ENCODE measurements at places on chromosomes 5 and 9. TPM values are rescaled to one million over a fixed set of nuclear protein-coding genes. Genes with fewer than 3 reads are reported as not detected.

The CLIC3 gene
- total RNA-seq: not detected

The SETX gene
- total RNA-seq: 49.7 TPM

The IFNA21 gene
- total RNA-seq: not detected

The ANXA1 gene
- total RNA-seq: 223 TPM

The JAK2 gene
- total RNA-seq: 22.3 TPM

The PCDHA4 gene
- total RNA-seq: not detected

GRCh38 chr5:420632-421286 is 22.2 kb upstream of the EXOC3 start:
- no peaks in the 10 kb centered on the region for H3K4me1 ChIP-seq
- no peaks in the 10 kb centered on the region for H3K36me3 ChIP-seq
- DNase-seq: no peak
- H3K27me3 ChIP-seq: no peaks in the 10 kb centered on the region
- H3K4me3 ChIP-seq: no peak overlapping the region

GRCh38 chr9:70805949-70806348 is 315.5 kb downstream of the TRPM3 start:
- no peaks in the 10 kb centered on the region for H3K4me1 ChIP-seq
- no peak overlapping the region for H3K27ac ChIP-seq
- H3K27me3 ChIP-seq: no peaks in the 10 kb centered on the region
- H3K36me3 ChIP-seq: no peaks in the 10 kb centered on the region
- DNase-seq: no peak

- H3K27me3 ChIP-seq: no peaks in the 10 kb centered on the region
- no peak overlapping the region for H3K27ac ChIP-seq
- H3K4me1 ChIP-seq: no peaks in the 10 kb centered on the region
Observed at GRCh38 chr9:18127499-18127875, 346.5 kb upstream of the ADAMTSL1 start.

DNA sequence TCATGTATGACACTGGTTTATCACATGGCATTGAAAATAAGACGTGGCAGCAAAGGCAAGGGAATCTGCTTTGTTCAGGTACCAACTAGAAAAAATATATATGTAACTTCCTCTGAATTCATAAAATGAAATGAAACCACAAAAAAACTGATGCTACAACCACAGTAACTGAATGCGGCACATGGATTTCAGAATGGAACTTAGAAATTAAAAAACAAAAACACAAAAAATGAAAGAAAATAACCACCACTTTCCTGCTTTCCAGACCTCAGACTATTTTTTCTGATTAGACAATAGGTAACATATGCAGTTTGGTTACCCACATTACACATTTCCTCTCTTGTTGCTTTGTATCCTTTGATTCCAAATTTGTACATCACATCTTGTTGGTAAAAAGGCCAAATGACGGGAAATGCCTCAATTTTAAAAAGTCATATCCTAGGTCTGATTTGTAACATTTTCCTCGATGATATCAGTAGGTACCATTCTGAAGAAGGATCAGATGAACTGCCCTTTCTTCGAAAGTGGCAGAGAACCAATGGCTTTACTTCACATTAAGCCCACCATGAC is 18.1 kb upstream of the PDCL start:
- no peaks in the 10 kb centered on the region for H3K4me1 ChIP-seq
- no peak overlapping the region for H3K4me3 ChIP-seq
- H3K27me3 ChIP-seq: no peaks in the 10 kb centered on the region

DNA sequence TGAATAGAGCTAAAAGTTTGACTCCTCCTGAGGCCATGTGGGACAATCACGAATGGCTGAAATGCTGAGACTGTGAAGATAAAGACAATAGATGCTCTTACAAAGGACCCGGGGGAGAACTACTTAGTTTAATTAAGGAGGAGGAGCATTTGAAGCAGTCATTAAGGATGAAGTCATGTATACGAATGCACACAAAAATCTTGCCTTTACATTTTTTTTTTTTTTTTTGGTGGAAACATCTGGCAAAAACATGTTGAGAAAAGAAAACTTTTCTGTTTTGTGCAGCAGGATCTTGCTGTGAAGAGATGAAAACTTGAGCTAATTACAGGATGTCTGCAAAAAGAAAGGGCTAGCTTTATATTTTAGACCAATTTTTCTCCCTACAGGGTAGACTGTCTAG is 42.3 kb upstream of the NR3C1 start:
- H3K27me3 ChIP-seq: no peaks in the 10 kb centered on the region
- H3K36me3 ChIP-seq: no peaks in the 10 kb centered on the region
- no peaks in the 10 kb centered on the region for H3K4me1 ChIP-seq
- no peak for DNase-seq
- H3K4me3 ChIP-seq: no peak overlapping the region
- H3K27ac ChIP-seq: no peak overlapping the region

GRCh38 chr5:36763454-36763853 is 113.1 kb upstream of the NIPBL start:
- no peak overlapping the region for H3K27ac ChIP-seq
- no peaks in the 10 kb centered on the region for H3K27me3 ChIP-seq
- H3K4me1 ChIP-seq: no peaks in the 10 kb centered on the region
- no peaks in the 10 kb centered on the region for H3K36me3 ChIP-seq
- no peak overlapping the region for H3K4me3 ChIP-seq

- H3K27me3 ChIP-seq: no peaks in the 10 kb centered on the region
- H3K27ac ChIP-seq: no peak overlapping the region
- H3K36me3 ChIP-seq: no peaks in the 10 kb centered on the region
Observed at GRCh38 chr5:41906151-41906550, 2.0 kb downstream of the RIMOC1 start.

DNA sequence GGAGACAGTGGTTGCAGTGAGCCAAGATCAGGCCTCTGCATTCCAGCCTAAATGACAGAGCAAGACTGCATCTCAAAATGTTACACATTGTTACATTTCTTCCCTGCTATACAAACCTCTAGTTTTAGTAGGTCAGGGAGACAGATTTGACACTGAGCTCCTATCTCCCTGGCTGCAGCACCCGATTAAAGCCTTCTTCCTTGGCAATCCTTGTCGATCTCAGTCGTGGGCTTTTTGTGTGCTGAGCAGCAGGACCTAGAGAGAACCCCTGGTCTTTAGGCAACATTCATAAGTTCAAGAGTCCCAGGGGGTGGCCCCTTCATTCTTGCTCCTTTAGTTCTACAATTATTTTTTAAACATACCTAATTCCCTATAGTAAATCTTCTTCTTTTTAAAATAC is 13.0 kb downstream of the SERINC5 start:
- H3K4me3 ChIP-seq: no peak overlapping the region
- H3K4me1 ChIP-seq: no peaks in the 10 kb centered on the region
- no peaks in the 10 kb centered on the region for H3K27me3 ChIP-seq

DNA sequence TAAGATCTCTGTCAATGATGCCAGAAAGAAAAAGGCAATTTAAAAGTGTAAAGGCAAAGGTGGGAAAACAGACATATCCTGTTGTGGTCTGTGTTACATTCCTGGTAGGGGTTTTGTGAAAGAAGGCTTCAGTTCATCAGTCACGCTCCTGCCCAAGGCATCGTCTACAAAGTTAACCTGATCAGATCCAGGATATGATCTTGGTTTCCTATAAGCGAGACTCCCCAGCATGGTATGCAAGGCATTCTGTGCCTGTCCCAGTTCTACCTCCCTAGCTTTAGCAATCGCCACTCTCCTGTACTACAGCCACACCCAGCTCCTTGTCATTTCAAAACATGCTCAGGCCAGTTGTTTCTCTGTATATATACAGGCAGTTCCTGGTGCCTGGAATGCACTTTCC is 58.0 kb upstream of the PTPN3 start:
- H3K4me1 ChIP-seq: no peaks in the 10 kb centered on the region
- H3K27me3 ChIP-seq: no peaks in the 10 kb centered on the region
- no peaks in the 10 kb centered on the region for H3K36me3 ChIP-seq
- no peak for DNase-seq
- no peak overlapping the region for H3K4me3 ChIP-seq

DNA sequence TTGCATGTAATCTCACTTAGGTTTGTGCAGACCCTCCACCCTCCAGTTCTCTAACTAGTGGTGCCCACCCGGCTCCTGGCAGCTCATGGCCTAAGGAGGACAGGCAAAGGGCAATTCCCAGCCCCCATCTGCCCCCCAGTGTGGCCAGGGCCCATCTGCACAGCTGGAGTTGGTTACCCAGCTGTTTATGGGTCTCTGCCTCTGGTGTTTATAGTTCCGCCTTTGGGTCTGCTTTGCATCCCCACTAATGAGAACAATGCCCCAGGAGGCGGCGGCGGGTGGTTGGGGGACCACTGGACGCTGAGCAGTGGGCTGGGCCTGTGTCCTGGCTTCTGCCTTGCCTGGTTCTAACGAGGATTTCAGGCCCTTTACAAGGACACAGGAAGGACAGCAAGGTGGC is 62.4 kb downstream of the NDST1 start:
- no peak overlapping the region for H3K4me3 ChIP-seq
- H3K27me3 ChIP-seq: no peaks in the 10 kb centered on the region
- peak; percentile 31 for DNase-seq
- no peaks in the 10 kb centered on the region for H3K4me1 ChIP-seq
- H3K36me3 ChIP-seq: no peaks in the 10 kb centered on the region
- H3K27ac ChIP-seq: no peak overlapping the region

DNA sequence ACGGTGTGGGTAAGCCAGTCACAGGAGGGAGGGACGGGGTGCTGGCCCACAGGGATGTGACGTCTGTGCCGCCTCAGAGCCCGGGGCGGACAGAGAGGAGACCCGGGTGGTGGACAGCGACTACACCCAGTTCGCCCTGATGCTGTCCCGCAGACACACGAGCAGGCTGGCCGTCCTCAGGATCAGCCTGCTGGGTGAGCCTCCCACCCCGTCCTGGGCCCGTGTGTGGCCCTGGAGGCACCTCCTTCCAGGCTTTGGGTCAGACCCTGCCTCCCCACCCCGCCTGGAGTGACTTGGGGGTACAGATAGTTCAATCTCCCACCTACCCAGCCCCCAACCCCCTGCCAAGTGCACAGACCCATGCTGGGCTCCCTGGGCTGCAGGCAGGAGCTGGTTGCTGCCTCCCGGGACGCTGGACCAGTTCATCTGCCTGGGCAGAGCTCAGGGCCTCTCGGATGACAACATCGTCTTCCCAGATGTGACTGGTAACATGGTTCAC is 1.7 kb downstream of the LCN12 start:
- H3K36me3 ChIP-seq: no peaks in the 10 kb centered on the region
- H3K27me3 ChIP-seq: no peaks in the 10 kb centered on the region
- no peaks in the 10 kb centered on the region for H3K4me1 ChIP-seq
- no peak for DNase-seq
- H3K27ac ChIP-seq: no peak overlapping the region

DNA sequence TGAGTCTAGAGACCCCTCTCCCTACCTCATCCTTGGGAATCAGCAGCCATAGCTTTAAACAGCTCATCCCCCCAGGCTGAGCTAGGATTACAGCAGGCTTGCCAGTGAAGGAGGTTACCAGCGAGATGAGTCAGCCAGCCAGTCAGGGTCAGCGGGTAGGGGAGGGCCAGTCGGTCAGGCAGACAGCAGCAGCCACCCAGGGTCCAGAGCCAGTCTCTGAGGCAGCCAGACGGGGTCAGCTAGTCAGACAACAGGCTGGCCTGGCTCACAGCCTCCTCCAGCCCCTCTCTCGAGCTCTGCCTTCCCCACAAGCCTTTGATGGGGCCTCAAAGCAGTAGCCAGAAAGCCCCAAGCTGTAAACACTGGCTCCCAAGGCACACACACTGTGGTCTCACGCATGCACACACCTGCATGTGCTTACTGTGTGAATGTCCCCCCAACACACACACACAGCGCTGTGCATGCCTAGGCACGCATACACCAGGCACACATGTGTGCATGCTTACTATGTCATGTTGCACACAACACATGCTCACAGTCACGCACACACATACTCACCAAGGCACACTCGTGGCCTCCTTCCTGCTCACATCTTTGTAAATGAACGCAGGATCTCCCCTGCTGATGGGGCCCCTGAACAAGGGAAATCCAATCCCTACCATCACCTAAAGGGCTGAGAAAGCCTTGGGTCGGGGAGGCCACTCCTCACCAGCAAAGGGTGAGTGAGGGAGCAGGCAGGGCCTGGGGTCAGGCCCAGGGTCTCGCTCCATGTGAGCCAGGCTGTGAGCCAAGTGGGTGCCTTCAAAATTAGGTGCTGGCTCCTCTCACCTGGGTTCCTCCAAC is 28.2 kb upstream of the CPLX2 start:
- H3K4me1 ChIP-seq: no peaks in the 10 kb centered on the region
- no peaks in the 10 kb centered on the region for H3K36me3 ChIP-seq
- no peak overlapping the region for H3K27ac ChIP-seq
- H3K27me3 ChIP-seq: no peaks in the 10 kb centered on the region

GRCh38 chr5:127839072-127839471 is 135.9 kb downstream of the CCDC192 start:
- no peaks in the 10 kb centered on the region for H3K36me3 ChIP-seq
- no peaks in the 10 kb centered on the region for H3K27me3 ChIP-seq
- H3K27ac ChIP-seq: no peak overlapping the region
- no peak overlapping the region for H3K4me3 ChIP-seq
- DNase-seq: no peak

DNA sequence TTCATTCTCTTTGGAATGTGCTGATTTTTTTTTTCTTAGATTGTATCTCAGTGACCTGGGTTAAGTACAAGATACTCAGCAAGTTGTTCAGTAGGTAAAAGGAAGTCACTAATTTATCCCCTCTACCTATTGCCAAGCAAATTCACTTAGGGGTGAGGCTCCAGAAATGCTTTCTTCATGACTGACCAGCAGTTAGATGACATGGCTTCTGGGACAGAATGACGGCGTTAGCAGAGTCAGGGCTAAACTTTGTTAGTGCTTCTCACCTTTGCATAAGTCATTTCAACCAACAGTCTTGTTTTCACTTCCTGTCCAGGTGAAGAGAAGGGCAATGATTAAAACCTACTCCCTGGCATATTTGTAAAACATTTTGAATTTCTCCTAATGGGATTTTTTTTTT is 20.2 kb upstream of the MTAP start:
- no peaks in the 10 kb centered on the region for H3K27me3 ChIP-seq
- no peaks in the 10 kb centered on the region for H3K4me1 ChIP-seq
- H3K36me3 ChIP-seq: no peaks in the 10 kb centered on the region
- no peak for DNase-seq

DNA sequence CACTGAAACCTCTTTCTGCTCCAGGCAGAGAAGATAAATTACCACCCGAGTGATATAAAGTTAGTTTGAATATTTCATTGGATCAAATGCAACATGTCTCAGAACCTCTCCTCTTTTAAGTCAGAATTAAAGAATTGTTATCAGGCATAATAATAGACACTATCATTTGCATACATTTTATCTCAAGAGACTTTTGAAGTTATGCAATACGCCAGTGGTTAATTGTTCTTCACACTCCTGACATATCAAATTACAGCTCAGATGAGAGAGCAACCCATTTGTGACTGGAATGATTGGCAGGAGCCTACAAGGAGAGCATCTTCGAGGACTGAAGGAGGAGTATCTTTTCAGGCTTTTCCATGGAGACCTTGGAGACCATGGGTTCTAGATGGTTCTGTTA is 452.2 kb downstream of the KDM4C start:
- H3K27me3 ChIP-seq: no peaks in the 10 kb centered on the region
- H3K27ac ChIP-seq: no peak overlapping the region
- DNase-seq: no peak
- H3K4me3 ChIP-seq: no peak overlapping the region
- H3K36me3 ChIP-seq: no peaks in the 10 kb centered on the region

DNA sequence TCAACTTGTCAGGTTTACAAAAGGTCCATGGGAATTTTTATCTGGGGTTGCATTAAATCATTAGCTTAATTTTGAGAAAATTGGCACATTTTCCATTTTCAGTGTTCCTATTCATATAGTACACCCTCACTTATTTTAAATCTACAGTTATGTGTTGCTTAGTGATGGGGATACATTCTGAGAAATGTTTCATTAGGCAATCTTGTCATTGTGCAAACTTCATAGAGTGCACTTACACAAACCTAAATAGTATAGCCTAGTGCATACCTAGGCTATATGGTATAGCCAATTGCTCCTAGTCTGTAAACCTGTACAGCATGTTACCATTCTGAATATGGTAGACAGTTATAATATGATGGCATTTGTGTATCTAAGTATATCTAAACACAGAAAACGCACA is 19.8 kb upstream of the FAM151B start:
- H3K4me3 ChIP-seq: no peak overlapping the region
- no peaks in the 10 kb centered on the region for H3K4me1 ChIP-seq
- peaks cover 26% of the 10 kb centered on the region for H3K36me3 ChIP-seq
- no peak overlapping the region for H3K27ac ChIP-seq
- no peaks in the 10 kb centered on the region for H3K27me3 ChIP-seq
